ENCODE measurements at places on chromosomes 13 and 19.

DNA sequence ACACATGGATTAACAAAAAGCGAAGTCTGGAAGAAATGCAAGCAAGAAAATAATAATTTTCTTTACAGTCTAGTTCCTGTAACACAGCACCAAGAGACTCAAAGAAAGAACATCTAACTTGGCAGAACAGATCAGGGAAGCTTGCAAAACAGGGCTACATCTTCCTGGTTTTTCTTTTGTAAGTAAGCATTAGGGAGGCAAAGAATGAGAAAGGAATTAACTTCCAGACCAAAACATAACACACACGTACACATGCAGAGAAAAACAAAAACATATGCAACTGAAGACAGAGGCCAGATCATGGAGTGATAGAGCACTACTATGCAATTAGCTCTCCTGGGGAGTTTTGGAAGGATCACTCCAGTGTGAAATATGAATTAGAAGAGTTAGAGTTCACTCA is 120.5 kb downstream of the DIAPH3 start:
- DNase-seq: peak; percentile 38

GRCh38 chr19:45464274-45464673 is 3.5 kb upstream of the FOSB start:
- DNase-seq: no peak

GRCh38 chr13:106981051-106981450 is 413.1 kb upstream of the ARGLU1 start:
- no peak for DNase-seq

DNA sequence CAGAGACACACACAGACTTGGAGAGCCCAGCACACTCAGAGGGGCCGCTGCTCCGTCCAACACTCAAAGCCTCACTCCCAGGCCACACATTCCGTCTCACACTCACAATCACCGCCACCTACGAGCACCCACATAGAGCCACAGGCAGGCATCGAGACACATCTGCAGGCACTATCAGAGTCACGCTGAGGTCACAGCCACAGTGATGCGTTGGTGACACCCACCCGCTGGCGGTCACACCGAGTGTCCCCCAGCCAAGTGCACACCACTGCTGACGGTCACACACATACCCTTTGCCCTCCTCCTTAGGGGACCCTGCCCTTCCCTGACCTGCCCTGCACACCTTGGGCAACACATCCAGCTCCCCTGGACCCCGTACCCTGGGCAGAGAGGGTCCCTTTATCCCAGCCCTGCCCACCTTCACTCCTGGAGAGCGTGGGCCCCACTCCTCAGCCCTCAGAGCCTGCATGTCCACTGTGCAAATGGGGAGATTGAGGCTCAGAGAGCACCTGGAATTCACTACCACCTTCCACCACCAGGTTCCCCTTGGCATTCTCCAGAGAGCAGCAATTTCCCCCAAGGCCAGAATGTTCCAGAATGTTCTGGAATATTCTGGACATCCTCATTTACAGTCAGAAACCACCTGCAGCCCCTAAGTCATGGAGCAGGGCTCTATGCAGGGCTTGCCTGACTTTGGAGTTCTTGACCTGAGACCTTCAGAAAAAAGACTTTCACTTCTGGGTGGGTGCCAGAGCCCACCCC is 5.4 kb downstream of the FUT5 start:
- no peak for DNase-seq

DNA sequence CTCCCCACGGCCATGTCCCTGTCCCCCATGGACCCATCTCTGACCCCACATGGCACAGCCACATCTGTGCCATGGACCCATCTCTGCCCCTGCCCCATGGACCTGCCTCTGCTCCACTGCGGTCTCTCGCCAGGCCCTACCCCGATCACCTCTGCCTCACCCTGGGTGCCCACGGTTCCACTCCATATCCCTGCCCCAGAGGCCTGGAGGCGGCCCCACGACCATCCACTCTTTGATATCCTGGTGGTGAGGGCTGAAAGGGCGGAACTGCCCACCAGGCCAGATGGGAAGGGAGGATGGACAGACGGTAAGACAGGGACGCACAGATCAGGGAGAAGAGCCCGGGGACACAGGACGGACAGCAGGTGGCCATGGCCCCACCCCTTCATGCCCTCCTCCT is 327 bp downstream of the PTGER1 start:
- DNase-seq: no peak

GRCh38 chr13:35596321-35597030 is 120.0 kb upstream of the MAB21L1 start:
- no peak for DNase-seq

- no peak for DNase-seq
These were observed 8.3 kb downstream of the EFNA2 start for GRCh38 chr19:1293782-1294604.

GRCh38 chr13:42617221-42617620 is 43.3 kb downstream of the TNFSF11 start:
- DNase-seq: no peak

DNA sequence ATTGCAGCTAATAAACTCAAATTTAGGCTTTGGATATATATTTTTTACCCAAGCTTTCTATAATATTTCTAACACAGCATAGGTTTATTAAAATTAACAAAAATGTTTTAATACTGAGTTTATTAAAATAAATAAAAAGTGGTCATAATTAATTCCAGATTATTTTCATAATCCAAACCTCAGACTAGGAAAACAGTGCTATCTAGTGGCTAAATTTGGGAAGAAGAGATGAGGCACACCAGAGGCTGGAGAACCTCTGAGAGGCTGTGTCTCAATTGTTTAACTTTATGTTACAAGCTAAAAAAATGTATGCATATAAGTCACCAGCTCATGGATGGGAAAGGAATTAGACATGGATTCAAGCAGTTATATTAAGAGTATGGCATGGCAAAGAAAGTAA is 392.5 kb downstream of the DIAPH3 start:
- peak; percentile 59 for DNase-seq

DNA sequence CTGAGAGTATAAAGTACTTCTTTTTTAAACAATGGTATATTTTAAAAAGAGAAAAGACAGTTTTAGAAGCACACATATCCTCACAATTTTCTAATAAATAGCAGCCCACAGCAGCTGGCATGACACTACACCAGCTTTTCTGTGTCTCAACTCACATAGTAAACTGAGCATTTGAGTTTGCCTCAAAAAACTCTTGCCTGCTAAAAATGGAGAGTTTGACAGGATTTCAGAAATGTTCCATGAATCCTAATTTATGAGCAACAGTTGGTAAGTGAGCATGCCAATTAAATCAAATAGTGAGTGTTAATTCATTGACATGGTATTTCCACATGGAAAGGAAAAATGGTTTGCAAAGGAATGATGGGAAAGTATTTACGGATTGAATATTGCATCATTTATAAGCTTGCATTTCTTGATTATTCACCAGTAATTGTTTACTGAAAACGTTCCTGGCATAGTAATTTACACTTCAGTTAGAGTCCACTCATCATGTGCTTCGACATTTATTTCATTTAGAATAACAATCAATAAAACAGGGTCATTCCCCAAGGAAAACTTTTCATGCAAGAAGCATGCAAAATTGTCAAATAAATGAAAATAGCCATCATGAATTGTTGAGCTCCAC is 323.0 kb downstream of the EFNB2 start:
- no peak for DNase-seq

GRCh38 chr19:6718111-6718740 is 2.2 kb downstream of the C3 start:
- DNase-seq: no peak

GRCh38 chr19:7217861-7218260 is 76.4 kb downstream of the INSR start:
- no peak for DNase-seq

DNA sequence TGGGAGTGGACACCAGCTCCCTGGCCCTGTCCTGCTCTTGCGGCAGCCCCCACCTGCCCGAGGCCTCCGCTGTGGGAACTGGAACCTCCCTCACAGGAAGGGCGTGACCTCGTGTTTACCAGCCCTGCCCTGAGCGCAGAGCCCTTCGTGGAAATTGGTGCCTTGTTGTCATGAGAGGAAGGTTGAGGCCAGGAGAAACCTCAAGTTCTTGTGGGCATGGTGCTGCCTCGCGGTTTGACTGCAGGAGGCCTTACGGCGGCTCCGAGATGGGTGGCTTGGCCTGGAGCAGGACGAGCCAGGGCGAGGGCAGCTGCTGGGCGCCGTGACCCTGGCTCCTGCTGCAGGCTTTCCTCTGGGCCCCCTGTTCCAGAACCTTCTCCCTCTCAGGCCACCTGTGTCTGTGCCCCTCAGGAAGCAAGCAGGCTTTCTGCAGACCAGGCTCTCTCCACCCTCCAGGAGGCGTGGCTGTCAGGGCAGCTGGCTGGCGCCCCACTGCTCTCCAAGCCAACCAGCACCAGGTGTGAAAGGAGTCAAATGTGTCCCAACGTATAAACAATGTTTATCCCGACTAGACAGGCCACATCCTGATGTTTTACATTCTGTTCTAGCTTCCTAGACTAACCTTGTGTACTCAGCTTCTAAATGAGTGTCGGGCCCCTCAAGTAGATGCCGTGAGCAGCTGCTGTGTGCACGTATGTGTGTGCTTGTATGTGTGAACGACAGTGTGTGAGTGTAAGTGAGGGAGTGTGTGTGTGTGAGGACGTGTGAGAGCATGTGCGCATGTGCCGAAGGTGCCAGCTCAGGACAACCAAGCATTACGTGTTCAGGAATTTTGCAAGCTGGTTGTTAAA is 10.4 kb upstream of the RASA3 start:
- DNase-seq: no peak

DNA sequence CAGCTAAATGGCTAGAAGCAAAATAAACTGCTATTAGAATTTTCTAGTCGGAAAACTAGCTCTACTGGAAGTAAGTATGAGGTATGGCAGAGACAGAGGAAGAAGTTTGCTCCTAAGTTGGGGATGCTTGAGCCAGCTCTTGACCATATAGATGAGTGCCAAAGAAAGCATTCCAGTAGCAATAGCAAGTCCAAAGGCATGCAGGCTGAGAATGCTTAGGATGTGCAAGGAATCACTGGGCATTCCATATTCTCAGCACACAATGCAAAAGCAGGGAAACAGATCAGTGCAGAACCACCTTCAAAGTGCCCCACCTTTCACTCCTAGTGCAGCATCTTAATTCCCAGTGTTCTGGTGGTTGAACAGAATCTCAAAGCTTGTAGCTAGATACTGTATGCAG is 32.9 kb downstream of the SERTM1 start:
- DNase-seq: peak; percentile 70

GRCh38 chr19:36256853-36257519 is 42.1 kb downstream of the ZNF146 start:
- DNase-seq: no peak

- no peak for DNase-seq
These were observed 44.5 kb upstream of the SPACA7 start for GRCh38 chr13:112331675-112332074.

DNA sequence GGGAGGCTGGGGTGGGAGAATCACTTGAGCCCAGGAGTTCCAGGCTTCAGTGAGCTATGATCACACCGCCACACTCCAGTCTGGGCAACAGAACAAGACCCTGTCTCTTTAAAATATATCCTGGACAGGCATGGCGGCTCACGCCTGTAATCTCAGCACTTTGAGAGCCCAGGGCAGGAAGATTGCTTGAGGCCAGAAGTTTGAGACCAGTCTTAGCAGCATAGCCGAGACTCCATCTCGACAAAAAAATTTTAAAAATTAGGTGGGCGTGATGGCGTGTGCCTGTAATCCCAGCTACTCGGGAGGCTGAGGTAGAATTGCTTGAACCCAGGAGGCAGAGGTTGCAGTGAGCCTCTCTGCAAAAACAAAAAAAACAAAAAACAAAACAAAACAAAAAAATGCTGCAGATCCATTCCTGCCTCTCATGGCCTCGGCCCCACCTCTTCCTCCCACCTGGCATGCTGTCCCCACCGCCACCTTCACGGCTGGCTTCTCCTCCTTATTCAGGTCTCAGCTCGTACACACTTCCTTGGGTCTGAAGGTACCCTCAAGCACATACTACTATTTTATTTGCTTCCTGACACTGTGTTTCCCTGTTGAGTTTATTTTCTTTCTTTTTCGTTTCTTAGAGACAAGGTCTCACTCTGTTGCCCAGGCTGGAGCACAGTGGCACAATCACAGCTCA is 5.3 kb downstream of the RFX1 start:
- DNase-seq: no peak

DNA sequence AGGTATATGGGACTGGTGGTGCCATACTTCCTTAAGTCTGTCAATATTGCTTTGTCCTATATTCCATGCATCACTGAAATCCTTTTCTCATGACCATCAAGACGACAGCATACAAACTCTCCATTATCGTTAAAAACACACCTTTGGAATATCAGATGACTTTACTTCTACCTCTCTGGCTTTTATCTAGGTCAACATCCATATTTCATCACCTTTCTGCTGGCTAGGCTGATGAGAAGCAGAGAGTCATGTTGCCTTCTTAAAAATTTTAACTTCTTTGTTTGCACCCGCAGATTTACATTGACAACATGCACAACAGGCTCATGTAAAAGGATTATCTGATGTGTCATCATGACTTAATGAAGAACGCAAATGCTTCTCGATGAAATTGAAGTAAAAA is 771.4 kb downstream of the OLFM4 start:
- DNase-seq: no peak

DNA sequence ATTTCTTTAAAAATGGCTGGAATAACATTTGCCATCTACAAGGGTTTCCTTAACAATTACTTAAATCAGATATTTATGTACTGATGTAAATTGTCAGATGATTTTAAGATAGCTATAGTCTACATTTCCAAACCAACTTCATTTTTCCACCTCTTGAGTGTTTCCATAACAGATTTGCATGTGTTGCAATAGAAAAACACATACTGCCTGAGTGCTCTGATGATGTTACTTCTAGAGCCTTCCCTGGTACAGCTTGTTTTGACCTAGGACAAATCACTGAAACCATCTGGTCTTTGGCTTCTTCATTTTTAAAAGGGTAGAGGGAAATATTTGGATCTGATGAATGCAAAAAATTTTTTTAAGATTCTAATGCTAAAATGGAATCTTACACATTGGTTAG is 245.9 kb downstream of the PCDH9 start:
- DNase-seq: peak; percentile 77

DNA sequence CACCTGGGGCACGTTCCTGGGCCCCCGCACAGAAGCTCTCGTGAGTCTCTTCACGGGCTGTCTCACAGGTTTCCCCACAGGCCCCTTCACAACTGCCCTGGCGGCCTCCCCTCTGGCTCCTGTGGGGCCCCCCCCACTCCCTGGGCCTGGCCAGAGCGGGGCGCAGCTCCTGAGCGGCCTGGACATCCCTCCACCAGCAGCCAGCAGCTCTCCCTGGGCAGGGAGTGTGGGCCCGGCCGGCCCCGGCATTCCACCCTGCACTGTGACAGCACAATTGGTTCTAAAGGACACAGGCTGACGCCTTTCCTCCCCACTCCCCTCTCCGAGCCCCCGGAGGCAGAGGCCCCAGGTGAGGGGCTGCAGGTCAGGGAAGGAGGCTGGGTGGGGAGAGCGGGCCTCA is 9.5 kb upstream of the TIMM13 start:
- DNase-seq: no peak

DNA sequence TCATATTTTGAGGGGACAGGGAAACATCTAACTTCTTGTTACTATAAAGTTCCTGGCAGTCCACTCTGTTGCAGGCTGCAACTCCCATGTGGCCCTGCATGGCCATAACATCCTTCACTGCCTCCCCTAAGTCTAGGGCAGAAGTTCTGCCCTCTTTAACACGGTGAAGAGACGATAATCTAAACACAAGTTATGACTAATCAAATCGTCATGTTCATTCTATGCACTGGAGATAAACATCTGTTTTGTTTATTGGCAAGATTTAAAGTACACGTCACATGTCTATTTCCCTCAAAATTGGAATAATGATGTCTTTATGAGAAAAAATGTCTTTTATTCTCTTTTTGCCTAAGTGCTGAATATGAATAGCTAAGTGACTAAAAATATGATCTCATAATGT is 1629.4 kb downstream of the PCDH9 start:
- DNase-seq: peak; percentile 76

- DNase-seq: no peak
These were observed 29.6 kb downstream of the EPN1 start for GRCh38 chr19:55704494-55705245.
